ENCODE measurements at places on chromosomes 4 and X. TPM values are rescaled to one million over a fixed set of nuclear protein-coding genes. Genes with fewer than 3 reads are reported as not detected.

GRCh38 chr4:104424989-104425388 lies 69.7 kb downstream of the CXXC4 start:
- no peak for DNase-seq

THOC2 gene
- 42.9 TPM for total RNA-seq

PSAPL1 gene
- total RNA-seq = not detected

GRCh38 chrX:3320471-3321046 lies 25.9 kb downstream of the MXRA5 start:
- DNase-seq = no peak

DNA sequence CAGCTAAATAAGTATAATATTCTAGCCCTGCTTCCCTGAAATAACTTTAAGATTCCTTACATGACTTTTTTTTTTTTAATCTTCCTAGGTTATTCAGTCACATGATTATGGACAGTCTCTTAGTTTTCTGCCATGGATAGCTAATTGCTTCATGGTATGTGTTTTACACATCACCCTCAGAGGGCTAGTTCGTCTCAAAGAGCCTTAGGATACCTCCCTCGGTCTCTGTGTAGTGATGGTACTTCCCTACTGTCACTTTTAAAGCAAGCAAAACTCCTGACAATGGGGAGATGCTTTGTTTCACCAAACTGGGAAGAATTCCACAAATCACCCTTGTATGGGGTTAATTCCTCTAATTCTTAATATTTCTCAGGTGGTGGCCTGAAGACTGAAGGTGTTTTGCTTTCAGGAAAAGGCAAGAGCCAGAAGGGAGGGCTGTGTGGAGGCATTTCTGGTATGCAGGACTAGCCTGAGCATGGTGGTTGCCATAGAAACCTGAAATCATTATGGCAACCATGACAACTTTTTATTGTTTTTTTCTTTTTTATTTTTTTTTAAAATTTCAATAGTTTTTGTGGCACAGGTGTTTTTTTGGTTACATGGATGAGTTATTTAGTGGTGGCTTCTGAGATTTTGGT lies 70.4 kb downstream of the BEX3 start:
- DNase-seq = peak; percentile 33

GRCh38 chr4:78642934-78643333 lies 91.4 kb downstream of the ANXA3 start:
- DNase-seq = peak; percentile 57

C4orf54 gene
- not detected for total RNA-seq

SPANXA2 gene
- not detected for total RNA-seq

DNA sequence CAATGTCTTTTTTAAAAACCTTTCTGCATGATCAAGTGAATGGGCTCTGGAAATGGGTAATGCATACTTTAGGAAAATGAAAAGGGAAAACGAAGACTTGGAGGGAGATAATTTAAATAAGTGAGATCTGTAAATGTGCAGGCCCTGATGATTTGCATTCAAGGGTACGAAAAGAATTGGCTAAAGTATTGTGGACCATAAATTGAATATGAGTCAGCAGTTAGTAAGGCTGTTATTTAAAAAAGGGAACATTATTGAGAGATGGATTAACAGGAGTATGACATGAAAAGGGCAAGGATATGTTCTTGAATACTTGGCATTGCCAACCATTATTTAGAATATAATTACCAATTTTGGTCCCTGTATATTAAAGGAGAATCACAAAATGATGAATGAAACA lies 125.5 kb downstream of the GPAT3 start:
- DNase-seq = no peak

GRCh38 chr4:4968161-4968725 lies 51.0 kb downstream of the CYTL1 start:
- DNase-seq = no peak

SHROOM4 gene
- total RNA-seq = 3.3 TPM

DNA sequence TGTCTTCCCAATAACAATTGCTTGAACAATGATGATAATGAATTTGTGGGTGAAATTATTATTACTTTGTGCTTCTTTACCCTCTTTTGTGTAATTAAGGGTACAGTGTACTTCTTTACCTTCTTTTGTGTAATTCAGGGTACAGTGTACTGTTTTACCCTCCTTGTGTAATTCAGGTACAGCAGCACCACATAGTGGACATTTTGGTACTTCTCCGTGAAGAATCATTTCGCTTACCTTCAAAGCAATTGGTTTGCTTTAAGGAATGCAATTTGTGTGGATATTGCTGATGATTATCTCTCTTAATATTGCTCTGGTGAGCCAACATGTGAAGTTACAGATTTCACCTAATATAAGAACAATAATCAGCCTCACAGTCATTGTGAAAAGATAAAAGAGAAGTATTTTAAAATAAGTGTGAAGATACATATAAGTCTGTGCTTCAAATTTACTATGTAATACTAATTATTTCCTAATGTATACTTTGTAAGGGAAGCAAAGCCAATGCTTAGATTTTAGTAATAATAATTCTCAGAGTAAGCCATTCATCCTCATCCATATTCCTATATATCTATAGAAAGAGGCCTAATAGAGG lies 27.2 kb upstream of the SEC24B start:
- DNase-seq = peak; percentile 34

GRCh38 chrX:56793521-56794320 lies 64.7 kb downstream of the NBDY start:
- DNase-seq = no peak

DNA sequence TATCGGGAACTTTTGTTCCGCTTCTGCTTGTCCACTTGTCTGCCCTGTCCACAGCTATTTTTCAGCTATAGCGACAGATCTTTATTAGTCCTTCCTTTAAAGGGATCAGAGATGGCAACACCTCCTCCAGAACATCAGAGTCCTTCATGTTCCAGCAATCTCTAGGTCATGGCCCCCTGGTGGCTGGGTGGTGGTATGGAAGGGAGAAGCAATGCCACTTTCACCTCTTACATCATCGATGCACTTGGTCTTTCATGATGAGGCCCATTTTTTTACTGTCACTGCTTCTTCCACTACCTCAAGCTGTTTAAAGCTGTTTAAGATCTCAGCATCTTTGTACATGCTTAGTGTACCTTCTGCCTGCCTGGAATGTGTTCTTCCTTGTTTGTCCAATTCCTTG lies 106.7 kb downstream of the ARHGAP6 start:
- DNase-seq = no peak

DNA sequence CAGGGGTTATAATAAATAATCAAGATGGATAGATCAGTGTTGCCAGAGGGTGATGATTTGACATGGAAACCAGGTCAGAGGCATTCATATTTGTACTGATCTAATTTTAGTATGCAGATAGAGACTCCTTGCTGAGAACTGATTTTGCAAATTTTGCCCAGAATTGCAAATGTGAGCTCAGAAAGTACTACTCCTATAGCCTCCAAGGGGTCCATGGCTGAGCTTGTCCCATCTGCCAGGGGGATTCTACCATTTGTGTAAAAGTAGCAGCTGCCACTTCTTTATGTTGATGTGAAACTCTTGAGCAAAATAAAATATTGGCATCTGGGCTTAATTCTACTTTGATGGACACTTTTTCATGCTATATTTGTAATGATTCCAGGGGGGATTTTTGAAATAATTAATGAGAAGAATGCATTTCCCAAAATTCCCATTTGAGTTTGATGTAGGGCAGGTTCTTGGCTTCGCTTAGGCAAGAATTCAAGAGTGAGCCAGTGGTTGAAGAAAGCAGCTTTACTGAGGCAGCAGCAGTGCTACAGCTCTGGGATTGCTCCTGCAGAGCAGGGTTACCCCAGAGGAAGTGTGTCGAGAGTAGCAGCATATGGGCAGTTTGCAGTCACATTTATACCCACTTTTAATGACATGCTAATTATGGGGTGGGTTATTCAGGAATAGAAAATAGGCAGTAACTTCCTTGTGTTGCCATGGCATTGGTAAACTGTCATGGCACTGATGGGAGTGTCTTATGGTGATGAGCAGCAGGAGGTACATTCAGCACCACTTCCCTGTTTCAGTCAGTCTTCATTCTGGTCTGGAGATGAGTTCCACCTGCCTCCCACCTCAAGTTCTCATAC lies 38.7 kb upstream of the DCLK2 start:
- DNase-seq = peak; percentile 10

DNA sequence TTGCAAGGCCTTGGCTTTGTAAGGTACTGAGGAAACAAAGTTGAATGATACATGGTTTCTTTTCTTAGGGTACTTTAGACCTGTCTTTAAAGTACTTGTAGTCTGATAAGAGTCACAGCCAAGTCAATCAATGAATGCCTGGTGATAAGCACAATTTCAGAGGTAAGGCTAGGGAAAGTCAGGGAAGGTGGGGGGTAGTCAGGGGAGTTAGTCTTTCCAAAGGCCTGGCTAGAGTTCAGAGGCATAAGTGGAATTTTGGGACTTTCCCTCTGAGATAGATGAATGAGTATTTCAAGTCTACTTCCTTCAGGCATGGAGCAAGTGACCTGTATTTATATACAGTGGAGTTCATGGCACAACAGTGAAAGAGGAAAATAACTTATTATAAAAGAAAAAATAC lies 78.3 kb downstream of the SLC4A4 start:
- peak; percentile 12 for DNase-seq

GALNTL6 gene
- not detected for total RNA-seq

GRCh38 chr4:86633854-86634253 lies 39.7 kb downstream of the PTPN13 start:
- no peak for DNase-seq

GRCh38 chr4:142572071-142572470 lies 274.0 kb downstream of the INPP4B start:
- no peak for DNase-seq

- peak; percentile 65 for DNase-seq
Observed at GRCh38 chr4:185573651-185574199, 38.4 kb upstream of the PDLIM3 start.

- DNase-seq = no peak
Observed at GRCh38 chrX:16633754-16634153, 16.2 kb upstream of the S100G start.

RAI2 gene
- not detected for total RNA-seq

TAF7L gene
- not detected for total RNA-seq

DNA sequence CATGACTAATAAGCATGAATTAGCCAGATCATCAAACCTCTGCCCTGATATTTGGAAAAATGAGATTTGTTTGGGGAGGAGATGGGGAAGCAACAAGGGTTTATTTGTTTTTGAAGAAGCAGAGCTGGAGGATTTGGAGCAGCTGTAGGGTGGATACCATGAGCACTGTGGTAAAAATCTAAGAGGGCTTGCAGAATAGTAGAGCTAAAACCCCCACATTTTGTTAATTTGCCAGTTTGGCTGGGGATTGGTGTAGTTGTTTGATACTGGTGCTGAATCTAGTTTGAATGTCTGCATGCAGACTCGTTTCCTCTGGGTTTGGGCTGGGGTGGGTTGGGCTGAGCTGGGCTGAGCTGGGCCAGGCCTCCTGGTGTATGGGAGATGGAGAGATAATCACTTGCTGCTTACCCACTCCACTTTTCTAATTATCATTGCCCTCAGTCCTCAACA lies 43.7 kb downstream of the SMAD1 start:
- DNase-seq = no peak

DNA sequence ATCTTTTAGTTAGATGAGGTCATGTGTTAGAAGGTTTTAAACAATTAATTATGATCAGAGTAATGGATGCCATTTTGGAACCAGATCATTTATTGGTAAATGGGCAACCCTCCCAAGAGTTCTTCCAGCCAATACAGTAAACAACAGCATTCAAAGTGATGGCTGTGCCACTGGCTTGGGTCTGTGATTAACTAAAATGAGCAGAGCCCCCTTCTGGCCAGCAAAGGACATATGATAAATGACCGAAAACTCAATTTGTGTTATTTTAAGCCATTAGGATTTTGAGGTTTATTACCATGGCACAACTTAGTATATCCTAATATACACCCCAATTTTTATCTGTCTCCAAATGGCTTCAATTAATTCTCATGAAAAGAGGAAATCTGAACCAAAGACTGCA lies 90.8 kb upstream of the NPFFR2 start:
- DNase-seq = no peak

GRCh38 chrX:31550158-31550557 lies 478.3 kb upstream of the FTHL17 start:
- no peak for DNase-seq

DNA sequence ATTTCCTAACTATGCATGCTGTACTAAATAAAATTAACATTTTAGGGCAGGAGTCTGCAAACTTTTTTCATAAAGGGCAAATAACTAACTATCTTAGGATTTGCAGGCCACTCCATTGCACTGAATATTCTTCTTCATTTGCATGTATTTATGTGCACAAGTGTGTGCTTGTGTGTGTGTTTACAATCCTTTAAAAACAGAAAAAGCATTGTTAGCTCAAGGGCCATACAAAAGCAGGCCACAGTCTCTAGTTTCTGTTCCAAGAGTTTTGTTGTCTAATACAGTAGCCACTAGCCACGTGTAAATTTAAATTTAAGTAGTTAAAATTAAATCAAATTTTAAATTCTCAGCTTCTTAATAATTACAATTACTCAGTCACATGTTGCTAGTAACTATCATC lies 621.8 kb downstream of the TMA16 start:
- no peak for DNase-seq
